ENCODE measurements at places on chromosomes 3 and 15. TPM values are rescaled to one million over a fixed set of nuclear protein-coding genes. Genes with fewer than 3 reads are reported as not detected.
A peak's percentile ranks its signal among the peaks of the same experiment; 100 is the strongest.

DNA sequence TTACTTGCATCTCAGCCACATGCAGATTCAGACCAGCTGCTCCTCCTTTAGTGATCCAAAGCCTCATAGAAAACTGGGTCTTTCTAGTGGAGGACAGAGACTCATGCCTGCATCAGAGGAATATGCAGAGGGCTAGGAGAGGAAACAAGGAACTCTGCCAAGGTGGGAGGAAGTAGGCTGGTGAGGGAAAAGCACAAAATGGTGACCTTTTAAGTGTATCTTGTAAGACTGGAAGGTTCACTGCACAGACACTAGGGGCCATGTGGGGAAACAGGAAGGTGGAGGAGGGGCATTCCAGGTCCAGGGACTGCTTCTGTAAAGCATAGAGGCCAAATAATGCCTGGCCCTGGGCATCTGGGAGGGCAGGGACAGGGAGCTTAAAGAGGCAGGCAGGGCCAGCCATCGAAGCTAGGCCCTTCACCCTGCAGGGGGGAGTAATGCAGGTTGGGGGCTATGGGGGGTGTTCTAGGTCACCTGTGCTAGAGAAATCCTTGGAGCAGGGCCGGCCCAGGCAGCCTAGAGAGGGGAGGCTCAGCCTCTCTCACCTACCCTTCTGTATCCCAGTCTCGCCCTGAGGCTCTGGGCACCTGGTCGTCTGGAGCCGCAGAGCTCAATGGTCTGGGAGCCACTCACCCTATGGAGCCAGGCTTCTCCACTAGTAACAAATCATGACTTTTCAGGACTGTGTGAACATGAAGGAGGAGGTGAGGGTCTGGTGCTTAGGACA lies 117.7 kb downstream of the DNAJB8 start:
- no peak for DNase-seq

DNA sequence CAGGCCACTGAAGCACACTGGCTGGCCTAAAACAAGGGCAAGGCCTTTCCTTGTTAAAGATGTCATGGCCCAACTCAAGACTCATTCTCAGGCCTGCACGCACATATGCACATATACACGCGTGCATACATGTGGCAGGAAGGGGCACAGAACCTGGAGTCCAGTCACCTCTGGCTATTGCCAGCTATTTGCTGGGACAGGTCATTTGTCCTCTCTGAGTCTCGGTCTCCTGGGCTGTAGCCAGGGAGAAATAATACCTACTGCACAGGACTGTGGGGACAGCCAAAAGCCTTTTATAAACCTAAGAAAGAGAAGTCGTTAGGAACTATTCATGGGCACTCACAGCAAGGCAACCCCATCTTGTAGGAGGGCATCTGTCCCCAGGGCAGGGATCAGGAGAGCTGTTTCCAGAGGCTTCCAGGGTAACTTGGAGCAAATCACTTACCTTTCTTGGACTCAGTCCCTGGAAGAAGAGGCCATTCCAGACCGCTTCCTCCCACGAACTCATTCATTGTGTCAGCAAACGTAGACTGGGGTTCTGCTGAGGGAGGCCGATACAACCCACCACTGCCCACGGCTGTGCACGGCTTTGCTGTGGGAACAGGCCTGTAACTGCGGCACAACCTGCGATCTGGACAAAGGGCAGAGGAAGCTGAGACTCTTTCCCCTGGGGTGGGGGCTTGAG lies 41.1 kb upstream of the RHO start:
- no peak for DNase-seq

GRCh38 chr3:108589998-108590323 lies 439 bp downstream of the DZIP3 start:
- DNase-seq: no peak

- DNase-seq: no peak
Measured at GRCh38 chr3:128167973-128168674, 14.8 kb downstream of the EEFSEC start.

DNA sequence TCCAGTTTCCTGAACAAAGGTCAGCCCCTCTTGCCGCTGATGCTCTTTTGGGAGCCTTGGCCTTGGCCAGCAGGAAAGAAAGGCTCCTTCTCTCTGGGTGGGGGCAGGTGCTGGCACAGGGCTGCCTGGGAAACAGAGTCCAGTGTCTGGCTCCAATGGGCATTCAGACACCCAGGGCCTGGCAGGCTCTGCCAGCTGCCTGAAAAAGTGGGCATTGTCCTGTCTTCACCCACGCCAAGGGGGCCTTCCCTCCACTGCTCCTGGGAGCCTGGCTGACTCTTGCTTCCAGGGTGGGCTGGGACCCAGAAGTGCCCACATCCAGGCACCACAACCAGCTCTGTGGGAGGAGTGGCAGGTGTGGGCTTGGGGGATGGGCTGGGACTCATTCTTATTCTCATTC lies 62.7 kb downstream of the RHCG start:
- DNase-seq: no peak

- DNase-seq: no peak
Measured at GRCh38 chr15:46251903-46252302, 617.1 kb downstream of the SQOR start.

- DNase-seq: peak; percentile 79
Measured at GRCh38 chr3:161163297-161163696, 57.8 kb upstream of the NMD3 start.

- no peak for DNase-seq
Measured at GRCh38 chr3:168470380-168470779, 374.7 kb upstream of the GOLIM4 start.

DNA sequence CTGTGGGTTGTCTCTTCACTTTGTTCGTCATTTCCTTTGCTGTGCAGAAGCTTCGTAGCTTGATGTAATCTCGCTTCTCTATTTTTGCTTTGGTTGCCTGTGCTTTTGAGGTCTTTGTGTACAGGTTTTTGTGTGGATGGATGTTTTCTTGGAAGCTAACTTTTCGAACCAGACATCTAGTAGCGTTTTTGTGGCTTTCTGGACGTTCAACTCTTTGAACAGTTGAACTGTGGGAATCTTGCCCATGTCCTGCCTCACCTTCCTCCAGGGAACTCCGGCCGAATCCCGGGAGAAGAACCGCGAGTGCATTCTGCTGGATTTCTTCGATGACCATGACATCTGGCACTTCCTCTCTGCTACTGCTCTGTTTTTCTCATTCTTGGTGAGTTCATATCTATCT lies 70.6 kb downstream of the USF3 start:
- no peak for DNase-seq

- no peak for DNase-seq
Measured at GRCh38 chr3:48370333-48370713, 1.7 kb upstream of the FBXW12 start.

DNA sequence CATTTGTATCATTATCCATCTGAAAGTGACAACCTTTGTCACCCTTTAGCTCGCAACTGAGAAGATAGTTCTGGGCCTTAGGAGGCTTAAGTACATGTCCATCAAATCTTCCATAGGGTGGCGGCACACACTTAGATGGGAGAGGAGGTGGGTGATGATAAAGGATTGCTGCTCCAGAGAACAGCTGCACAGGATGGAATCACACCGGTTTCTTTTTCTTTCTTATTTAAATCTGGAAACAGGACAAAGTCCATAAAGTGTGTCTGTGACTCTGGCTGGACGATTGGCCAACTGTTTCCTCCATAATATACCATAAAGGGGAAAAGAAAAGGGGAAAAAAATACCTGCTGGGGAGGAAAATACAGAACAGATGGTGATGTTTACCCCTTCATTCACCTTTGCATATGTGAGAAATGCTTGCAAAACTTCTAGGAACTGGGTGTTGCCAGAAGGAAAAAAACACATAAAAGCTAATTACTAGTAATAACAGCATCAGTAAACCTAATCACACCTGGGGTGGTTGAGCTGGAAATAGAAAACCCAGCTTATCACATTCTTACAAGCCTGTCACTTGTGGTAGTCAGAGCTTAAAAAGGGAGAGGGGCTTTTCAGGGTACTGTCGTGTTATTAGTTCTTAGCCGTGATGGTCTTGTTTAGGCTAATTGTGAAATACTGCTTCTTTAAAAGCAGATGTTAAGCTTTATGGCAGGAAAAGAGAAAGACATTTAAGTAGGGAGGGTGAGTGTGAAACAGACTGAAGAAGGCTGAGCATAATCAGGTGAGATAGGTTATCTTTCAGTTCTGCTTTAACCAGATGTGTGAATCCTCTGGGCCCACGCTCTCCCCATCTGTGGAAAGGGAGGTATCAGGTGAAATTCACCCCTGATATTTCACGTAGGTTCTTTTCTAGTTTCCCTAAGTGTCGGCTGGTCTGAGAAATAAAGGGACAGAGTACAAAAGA lies 16.7 kb downstream of the C2CD4A start:
- no peak for DNase-seq

C2CD4A gene
- not detected for total RNA-seq

CYP11A1 gene
- total RNA-seq: 0.57 TPM

GABRR3 gene
- total RNA-seq: not detected

NDUFB4 gene
- 161 TPM for total RNA-seq

Data from HCT116 (cell line).